GM12865 (cell line): ENCODE measurements at places on chromosomes 12 and 14.

GRCh38 chr12:11865824-11866223, 204.9 kb upstream of the BCL2L14 start:
- no peak for DNase-seq

DNA sequence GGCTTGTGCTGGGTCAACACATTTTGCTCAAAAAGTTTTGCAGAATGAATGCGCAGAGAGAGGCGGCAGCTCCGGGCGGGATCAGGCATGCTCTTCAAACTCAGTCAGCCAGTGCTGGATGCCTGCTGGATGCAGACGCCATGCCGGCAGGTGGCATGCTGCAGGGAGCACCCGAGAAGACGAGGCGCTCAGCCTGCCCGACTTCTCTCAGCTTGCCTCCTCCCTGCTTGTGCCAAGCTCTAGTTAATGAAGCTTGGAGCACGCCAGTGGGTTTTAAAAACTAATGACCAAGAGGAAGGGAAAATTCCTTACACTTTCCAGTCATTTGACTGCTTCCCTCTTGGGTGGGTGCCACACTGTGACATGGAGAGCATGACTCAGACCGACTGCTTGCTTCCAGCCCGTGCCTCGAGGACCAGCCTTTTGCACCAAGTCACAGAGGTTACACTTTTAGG, 39.8 kb downstream of the SLC24A4 start:
- DNase-seq = no peak

GRCh38 chr12:69935651-69936100, 110.6 kb downstream of the MYRFL start:
- no peak for DNase-seq

- DNase-seq = peak; percentile 59
These were observed 160.1 kb downstream of the BRMS1L start for GRCh38 chr14:35986219-35986573.

DNA sequence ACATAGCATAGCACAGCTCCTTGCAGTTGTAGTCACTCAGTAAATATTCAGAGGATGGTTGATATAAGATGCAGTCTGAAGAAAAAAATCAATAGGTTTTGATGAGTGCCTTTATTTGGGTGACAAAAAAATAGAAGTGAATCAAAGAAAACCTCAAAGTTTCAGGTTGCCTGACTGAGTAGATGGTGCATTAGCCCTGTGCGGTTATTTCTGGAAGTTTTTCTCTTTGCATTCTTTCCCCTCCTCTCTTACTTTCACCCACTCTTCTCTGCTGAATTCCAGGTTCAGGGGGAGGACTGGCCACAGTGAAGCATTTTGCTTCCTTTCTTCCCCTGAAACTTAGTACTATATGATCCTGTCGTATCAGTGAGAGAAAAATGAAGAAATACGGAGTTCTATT, 28.6 kb downstream of the TRHDE start:
- no peak for DNase-seq

DNA sequence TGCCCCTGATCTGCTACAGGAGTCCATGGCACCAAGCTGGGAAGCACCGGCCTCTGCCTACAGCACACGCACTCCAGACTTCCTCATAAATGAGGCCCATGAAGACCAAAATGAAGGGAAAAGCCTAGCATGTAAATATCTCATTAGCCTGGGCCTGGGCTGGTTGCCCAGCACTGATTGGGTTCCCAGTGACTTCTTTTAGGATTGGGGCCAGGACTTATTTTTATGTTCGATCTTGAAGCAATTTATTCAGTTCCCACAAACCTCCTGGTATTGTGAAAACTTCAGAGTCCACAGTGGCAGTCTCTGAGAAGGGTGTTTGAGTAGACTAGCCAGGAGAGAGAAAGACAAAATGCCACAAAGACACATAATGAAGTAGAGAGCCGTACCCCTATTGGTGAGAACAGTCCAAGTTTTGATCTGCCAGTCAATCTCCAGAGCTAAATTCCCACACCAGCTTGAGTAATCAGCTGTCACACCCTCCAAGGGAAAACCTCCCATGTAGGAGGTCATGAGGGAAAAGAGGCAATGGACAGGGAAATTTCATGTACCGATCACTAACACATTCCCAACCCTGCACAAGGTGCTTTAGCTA, 78.2 kb downstream of the PHLDA1 start:
- DNase-seq = no peak

GRCh38 chr14:28902930-28903329, 136.3 kb downstream of the FOXG1 start:
- no peak for DNase-seq

DNA sequence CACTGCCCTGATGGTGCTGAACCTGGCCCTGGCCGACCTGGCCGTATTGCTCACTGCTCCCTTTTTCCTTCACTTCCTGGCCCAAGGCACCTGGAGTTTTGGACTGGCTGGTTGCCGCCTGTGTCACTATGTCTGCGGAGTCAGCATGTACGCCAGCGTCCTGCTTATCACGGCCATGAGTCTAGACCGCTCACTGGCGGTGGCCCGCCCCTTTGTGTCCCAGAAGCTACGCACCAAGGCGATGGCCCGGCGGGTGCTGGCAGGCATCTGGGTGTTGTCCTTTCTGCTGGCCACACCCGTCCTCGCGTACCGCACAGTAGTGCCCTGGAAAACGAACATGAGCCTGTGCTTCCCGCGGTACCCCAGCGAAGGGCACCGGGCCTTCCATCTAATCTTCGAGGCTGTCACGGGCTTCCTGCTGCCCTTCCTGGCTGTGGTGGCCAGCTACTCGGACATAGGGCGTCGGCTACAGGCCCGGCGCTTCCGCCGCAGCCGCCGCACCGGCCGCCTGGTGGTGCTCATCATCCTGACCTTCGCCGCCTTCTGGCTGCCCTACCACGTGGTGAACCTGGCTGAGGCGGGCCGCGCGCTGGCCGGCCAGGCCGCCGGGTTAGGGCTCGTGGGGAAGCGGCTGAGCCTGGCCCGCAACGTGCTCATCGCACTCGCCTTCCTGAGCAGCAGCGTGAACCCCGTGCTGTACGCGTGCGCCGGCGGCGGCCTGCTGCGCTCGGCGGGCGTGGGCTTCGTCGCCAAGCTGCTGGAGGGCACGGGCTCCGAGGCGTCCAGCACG, 4.7 kb downstream of the LTB4R start:
- DNase-seq = no peak

DNA sequence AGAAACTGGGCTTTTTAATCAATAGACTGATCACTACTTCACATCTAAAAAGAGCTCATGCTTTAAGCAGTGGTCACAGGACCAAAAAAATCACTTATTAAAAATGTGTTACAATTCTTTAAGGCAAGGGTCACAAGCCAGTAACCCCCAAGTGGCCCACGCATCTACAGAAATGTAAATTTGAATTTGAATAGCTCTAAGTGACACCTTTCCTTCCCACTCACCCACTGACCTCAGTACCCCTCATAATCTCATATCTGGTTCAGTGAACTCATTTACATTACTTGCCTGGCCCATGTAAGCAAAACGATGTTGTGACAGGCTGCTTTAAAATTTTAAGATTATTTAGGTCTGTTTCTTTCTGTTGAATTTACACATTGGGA, 27.4 kb downstream of the NELL2 start:
- DNase-seq = peak; percentile 22

DNA sequence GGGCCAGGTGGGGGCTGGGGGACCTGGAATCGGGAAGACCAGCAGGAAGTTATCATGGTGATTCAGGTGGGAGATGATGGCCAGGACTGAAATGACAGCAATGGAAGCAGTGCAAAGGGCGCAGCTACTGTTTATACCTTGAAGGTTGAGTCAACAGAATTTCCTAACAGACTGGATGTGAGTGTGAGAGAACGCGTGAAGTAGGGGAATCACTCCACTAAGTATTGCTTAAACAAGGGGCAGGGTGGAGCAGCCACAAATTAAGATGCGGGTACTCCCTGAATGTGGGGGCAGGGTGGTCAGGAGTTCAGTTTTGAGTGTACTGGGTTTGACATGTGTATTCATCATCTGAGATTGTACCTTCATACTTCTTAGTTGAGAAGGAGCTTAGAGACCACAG, 45.1 kb downstream of the MYF5 start:
- DNase-seq = peak; percentile 21

GRCh38 chr12:56574210-56574609, 52.6 kb downstream of the RBMS2 start:
- DNase-seq = no peak

GRCh38 chr12:66045506-66045905, 85.0 kb downstream of the LLPH start:
- DNase-seq = no peak

DNA sequence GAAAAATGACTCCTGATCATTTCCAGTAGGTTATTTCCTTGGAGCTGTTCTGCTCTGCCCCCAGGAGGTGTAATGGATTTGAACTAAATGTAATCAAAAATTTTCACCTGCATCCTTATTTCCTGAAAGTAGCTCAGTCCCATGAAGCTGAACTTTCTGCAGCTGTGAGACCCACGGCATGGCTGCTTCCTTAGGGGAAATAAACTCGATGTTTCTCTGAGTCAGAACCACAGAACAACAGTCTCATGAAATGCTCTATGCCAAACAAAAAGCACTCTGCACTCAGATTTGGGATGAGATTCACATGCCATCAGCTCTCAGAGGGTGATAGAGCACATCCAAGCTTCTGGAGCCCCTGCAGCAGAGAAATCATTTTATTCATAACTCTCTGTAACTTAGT, 224.1 kb upstream of the PLEKHG7 start:
- DNase-seq = no peak

GRCh38 chr14:59463787-59464485, 1.2 kb downstream of the GPR135 start:
- DNase-seq = peak; percentile 67

DNA sequence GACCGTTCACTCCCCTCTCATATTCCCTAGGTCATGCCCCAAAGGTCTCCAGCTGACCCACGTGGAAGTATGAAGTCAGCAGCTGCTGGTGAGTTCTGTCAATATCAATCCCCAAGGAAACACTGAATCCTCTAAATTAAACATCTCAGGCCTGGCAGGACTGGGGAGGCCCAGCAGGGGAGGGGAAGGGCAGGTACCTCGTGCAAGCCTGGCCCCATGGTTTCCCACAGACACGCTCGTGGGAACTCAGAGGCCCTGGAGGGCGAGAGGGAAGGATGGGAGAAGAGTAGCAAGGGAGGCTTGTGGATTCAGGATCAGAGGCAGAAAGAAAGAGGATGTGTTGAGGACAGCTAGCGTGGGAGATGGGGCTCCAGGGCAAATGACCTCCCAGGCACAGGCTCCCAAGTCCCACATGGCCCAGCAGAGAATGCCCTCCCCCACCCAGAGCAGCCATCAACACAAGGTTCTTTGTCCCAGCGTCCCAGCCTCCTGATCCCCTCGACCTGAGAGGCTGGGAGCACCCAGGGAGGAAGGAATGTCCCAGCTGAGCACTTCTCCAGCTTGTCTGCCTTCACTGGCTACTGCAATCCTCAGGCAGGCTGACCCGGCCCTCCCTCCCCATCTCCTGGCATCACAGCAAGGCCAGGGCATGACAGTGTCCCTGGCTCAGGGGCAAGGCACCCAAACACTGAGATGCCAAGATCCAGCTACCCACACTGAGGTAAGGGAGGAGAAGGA, 20.1 kb upstream of the RPLP0 start:
- DNase-seq = no peak

- DNase-seq = no peak
These were observed 81.4 kb downstream of the NTN4 start for GRCh38 chr12:95709152-95709551.

GRCh38 chr12:132154941-132155770, 10.9 kb downstream of the NOC4L start:
- DNase-seq = peak; percentile 29

DNA sequence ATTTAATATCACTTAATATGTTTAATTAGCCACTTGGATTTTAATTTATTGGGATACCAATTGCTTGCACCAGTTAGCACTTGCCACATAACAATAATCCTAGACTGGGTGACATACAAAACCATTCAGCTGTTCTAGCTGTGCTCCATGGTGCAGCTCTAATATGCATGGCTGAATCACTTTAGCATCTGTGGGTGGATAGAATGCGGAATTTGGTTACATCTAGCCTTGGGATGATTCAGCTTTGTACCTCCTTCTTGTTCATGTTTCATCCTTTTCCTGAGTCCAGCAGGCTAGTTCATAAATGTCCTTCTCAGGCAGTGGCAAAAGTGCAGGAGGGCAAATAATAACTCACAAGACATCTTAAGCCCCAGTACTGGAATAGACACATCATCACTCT, 1263.0 kb downstream of the LRFN5 start:
- no peak for DNase-seq

- no peak for DNase-seq
These were observed 154.0 kb upstream of the NUDT4 start for GRCh38 chr12:93223440-93224426.

GRCh38 chr12:90250766-90251165, 542.1 kb upstream of the ATP2B1 start:
- peak; percentile 7 for DNase-seq

- no peak for DNase-seq
These were observed 602.6 kb downstream of the SNAPC1 start for GRCh38 chr14:62364800-62365280.

- DNase-seq = peak; percentile 53
These were observed 87.0 kb downstream of the BTG1 start for GRCh38 chr12:92058664-92059063.

GRCh38 chr12:117699118-117699517, 269.7 kb downstream of the KSR2 start:
- DNase-seq = no peak

DNA sequence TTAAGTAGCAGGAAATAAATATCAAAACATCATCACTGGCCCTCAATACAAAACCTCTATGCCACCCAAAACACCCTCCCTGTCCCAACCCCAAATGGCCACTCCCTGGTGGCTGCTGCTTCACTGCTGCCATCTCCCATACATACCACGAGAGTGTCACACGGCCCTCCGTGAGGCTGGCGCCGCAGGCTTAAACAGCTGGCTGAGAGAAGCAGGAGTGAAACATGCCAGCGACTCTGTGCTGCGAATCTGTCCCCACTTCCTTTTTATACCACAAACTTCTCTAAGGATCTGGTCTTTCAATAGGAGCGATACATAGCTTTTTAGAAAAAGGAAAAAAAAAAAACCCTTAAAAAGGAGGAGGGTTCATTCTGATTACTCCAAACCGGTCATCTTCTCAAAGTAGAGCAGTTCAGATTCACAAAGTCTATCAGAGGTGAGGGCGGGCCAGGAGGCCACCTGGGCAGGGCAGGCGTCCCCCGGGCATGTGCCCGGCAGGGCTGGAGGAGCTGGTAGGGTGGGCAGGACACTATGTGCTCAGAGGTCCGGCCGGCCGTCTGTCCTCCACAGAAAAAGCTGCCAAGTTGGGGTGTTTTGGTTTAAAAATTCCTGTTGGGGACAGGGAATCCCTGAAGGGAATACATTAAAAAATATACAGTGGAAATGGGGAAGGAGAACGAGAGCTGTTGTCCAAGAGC, 26.5 kb downstream of the MAX start:
- DNase-seq = no peak

- DNase-seq = no peak
These were observed 576.2 kb upstream of the TBX3 start for GRCh38 chr12:115259968-115260747.

DNA sequence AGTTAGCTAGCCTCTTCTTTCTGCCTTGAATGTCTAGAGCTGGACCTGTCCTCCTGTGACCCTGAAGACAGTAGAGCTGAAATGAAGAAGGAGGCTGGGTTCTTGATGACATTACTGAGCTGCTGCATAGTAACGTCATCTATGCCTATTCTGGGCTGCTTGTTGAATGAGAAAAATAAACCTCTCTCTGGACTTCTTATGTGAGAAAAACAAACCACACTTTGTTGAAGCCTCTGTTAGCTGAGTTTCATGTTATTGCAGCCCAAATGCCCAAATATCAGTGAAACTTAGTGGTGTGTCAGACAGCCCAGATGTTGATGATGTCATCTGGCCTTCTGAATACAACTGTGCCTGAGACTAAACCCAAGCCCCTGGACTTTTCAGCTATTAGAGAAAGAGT, 67.0 kb upstream of the MAX start:
- peak; percentile 95 for DNase-seq
